Fibroblast of skin of scalp (primary cell): ENCODE measurements at places on chromosomes 3 and 15.

DNA sequence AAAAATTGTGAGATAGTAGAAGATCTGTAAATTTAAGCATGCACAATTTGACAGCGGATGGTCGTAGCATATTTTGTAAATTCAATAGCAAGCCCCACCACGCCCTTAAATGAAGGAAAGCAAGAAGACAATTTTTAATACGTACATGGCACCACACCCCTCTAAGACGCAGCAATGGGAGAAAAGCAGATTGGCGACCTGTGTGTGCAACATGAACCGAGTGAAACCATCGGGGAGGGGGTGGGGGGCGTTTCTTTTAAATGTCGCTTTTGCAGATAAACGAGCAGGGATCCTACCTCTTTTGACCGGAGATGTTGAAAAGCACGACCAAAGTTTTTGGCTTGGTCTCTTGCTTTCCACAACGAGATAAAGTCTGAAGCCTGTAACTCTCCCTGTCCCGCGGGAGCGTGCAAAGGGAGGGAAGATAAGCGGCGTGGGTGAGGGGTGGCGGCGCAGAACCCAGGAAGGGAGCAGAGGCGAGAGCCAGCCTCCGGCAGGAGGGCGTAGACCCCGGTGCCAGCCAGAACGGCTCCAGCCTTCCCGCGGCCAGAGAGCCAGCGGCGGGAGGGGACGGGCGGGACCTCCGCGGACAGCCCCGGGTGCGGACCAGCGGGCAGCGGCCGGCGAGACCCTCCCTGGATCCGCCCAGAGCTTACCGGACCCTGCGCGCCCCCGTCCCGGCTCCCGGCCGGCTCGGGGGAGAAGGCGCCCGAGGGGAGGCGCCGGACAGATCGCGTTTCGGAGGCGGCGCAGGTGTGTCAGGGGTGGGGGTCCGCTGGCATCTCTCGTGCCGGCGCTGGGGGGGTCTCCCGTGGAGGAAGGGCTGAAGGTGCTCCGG, at the start of gene CHL1:
Gene CHL1 (plus strand): TSS at position 453 of the 838 bp plus-strand sequence. CDS start 123,014 bp downstream, outside the sequence.
- DNase-seq, result no peak

- DNase-seq, result no peak
These were observed 8.3 kb downstream of the TMPRSS7 start for GRCh38 chr3:112042842-112043280.

DNA sequence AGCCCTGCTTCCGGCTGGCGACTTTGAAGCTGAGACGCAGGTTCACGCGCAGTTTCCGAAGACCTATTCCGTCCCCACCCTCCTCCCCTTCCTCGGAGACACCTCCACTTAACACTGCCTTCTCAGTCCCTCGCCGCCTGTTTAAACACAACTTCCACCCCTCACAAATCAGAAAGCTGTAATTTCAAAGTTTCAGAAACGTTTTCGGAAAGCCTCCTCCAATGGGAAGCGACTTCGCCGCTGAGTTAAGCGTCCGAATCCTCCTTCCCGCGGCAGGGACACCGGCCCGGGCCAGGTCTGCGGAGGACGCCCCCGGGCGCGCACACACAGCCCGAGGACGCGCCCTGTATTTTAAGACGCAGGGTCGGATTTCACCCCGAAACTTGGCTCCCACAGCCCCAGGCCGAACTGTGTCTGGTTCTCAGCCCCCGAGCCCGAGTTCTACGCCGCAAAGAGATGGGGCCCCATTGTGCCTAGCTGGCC, 559 bp upstream of the LRRN1 start:
- DNase-seq, result no peak

- DNase-seq, result peak; percentile 61
These were observed 194.6 kb downstream of the ADAMTSL3 start for GRCh38 chr15:83848315-83849050.

GRCh38 chr15:23642413-23643044, 5.1 kb downstream of the MAGEL2 start:
- peak; percentile 62 for DNase-seq

- DNase-seq, result no peak
These were observed 104.3 kb upstream of the TSC22D2 start for GRCh38 chr3:150303768-150304167.

GRCh38 chr3:32280262-32280910, 41.9 kb downstream of the CMTM8 start:
- DNase-seq, result no peak

DNA sequence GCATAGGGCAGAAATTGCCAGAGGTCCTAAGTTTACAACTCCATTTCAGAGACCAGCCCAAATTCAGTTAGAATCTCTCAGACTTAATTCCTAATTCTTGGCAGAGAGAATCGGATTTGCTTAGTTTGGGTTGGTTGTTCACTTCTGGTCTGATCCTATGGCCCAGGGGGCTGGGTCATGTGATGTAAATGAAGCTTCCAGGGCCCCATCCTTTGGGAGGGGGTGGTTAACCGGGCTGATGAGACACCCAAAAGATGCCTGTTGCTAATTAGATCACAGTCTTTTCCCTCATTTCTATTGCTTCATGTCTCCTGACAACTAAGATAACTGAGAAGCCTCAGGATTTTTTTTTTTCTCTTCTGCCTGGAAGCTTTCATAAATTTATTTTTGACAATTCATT, 11.1 kb upstream of the ZNF620 start:
- DNase-seq, result no peak

DNA sequence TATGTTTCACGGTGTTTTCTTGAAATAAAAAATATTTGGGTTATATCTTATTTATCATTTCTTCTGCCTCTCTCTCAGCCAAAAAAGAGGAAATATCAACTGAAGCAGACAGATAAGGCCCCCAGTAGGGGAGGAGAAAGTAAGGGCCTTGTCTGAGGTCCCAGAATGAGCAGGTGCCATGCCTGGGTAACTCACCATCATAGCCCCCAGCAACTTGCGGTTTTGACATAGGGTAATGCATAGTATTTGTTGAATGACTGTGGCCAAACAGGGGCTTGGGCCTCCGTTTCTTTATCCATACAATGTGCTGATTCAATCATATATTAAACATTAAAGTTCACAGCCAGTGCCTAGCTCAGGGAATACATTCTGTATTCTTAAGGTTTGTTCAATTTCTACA, 119.6 kb downstream of the ABI3BP start:
- DNase-seq, result no peak

GRCh38 chr3:127751163-127751621, 71.1 kb downstream of the MGLL start:
- no peak for DNase-seq

GRCh38 chr3:76873532-76874242, 166.2 kb upstream of the ROBO2 start:
- no peak for DNase-seq

- DNase-seq, result no peak
These were observed 33.3 kb upstream of the TUBGCP5 start for GRCh38 chr15:23072633-23073032.

DNA sequence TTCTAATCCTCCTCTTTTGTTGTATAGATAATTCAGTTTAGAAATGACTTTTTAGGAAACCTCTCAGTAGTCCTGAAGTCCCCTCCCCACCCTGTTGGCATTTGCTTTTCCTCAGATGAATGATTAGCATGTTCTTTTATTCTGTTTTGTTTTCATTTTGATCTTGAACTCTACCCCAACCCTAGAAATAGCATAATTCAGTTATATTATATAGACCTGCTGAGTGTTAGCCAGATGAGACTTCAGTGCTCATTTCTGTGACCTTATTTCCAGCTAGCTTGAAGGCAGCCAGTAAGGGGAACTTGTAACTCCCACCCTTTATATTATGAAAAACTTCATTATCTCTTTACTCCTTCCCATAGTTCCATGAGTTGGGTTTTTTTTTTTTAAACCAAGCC, 41.2 kb downstream of the SNRK start:
- DNase-seq, result no peak

GRCh38 chr3:53074761-53075742, 29.2 kb upstream of the SFMBT1 start:
- no peak for DNase-seq

- DNase-seq, result peak; percentile 27
These were observed 20.2 kb downstream of the HDAC11 start for GRCh38 chr3:13500133-13500885.

GRCh38 chr3:40768536-40768935, 243.8 kb downstream of the ZNF621 start:
- DNase-seq, result no peak

GRCh38 chr15:65360506-65360905, 17.3 kb downstream of the IGDCC3 start:
- no peak for DNase-seq

DNA sequence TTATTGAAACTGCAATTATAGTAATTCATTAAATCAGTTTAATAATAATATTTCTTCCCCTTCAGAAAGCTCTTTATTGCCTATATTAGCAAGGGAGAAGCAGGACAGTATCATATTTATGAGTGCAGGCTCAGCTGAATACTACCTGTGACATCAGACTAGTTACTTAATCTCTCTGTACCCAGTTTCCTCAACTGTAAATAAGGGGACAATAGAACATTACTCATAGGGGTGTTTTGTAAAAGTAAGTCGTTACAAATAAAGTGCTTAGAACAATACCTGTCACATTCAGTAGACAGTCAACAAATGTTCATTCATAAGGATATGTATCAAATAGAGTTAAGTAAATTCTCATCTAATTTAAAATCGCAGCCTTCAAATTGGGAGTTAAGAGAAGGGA, 12.1 kb upstream of the VPS39 start:
- no peak for DNase-seq

DNA sequence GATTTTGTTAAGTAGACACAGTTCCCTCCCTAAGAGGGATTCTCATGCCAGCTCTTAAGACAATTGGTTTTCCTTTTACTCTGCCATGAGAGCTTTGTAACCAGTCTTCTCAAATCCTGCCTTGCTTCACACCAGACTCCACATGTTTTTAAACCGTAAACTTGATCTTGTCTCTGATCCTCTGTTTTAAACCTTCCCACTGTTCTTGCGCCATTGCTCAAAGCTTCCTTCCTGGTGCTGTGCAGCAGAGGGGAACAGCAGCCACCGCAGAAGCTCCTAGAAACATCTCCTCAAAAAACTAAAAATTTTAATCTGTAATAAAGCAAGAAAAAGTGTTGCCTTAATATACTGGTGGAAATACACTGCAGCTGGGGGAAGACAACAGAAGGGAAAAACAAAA, 154.5 kb upstream of the SATB1 start:
- no peak for DNase-seq

- no peak for DNase-seq
These were observed 13.3 kb upstream of the ANKDD1A start for GRCh38 chr15:64898406-64898805.

DNA sequence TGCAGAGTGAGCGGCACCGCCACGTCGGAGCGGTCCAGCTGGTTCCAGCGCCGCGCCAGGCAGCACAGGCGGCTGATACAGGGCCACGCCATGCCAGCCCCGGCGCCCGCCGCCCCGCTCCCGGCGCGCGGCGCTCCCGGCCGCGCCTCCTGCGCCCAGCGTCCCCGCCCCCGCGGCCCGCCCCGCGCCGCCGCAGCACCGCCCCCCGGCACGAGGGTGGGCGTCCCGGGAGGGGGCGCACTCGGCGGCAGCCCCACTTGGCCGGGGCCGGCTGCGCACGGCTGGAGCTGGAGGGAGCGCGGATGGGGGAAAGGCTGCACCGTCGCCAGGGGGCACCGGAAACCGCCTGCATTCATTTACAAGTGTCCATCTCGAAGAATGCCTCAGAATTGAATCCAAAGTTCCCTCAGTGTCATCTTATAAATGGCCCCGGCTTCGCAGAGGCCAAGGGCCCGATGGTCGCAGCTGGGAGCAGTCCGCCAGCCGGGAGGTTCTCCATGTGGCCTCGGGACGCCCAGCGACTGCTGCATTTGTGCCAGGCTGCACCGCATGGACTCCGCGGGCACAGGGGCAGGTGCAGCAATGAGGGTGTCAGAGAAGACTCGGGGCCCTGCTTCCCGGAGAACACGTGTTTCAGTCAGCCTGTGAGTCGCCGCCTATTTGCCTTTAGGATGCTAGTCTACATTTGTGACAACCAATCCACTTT, at the start of gene MAP6D1:
Gene MAP6D1 (minus strand): TSS at position 122 of the 706 bp plus-strand sequence. CDS start 30 bp downstream, at position 92.
- DNase-seq, result peak; percentile 76

- no peak for DNase-seq
These were observed 125.1 kb downstream of the TJP1 start for GRCh38 chr15:29696950-29697738.

DNA sequence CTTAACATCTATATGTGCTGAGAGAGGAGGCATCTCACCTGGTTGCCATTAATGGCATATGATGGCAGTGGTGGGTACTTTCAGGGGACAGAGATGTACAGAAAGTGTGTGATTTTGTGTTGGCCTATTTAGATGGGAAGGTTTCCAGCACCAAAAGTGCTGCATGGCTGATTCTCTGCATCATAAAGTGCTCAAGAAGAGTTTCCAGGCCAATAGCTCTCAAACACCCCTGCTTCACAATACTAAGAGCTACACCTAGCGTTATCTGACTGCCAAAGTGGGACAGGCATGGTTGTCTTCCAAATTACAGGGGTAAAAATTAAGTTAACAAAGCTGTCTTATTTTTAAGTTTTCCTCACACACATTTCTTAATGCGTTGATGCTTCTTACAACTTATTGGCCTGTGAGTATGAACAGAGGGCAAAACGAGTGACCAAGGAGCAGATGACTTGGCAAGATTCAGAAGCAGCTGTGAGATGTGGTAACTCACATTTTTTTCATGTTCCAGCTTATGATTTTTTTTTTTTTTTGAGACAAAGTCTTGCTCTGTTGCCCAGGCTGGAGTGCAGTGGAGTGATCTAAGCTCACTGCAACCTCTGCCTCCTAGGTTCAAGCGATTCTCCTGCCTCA, 41.4 kb upstream of the VEPH1 start:
- DNase-seq, result no peak

DNA sequence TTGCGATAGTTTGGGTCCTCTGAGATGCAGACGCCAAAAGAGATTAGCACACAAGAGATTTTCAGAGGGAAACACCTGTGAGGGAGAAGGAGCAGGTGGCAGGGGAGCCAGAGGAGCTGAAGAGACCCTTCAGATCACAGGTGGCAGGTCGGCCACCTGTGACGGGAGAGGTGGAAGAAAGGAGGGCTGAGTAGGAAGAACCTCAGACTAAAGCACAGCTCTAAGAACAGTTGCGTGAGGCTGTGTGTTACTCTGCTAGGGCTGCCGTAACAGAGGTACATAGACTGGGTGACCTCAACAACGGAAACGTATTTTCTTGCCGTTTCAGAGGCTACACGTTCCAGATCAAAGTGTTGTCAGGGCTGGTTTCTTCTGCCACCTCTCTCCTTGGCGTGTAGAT, 38.5 kb downstream of the C2CD4A start:
- DNase-seq, result no peak

- peak; percentile 57 for DNase-seq
These were observed 25.0 kb upstream of the BFSP2 start for GRCh38 chr3:133374708-133375402.

- no peak for DNase-seq
These were observed 145.2 kb downstream of the FILIP1L start for GRCh38 chr3:99969136-99969535.

DNA sequence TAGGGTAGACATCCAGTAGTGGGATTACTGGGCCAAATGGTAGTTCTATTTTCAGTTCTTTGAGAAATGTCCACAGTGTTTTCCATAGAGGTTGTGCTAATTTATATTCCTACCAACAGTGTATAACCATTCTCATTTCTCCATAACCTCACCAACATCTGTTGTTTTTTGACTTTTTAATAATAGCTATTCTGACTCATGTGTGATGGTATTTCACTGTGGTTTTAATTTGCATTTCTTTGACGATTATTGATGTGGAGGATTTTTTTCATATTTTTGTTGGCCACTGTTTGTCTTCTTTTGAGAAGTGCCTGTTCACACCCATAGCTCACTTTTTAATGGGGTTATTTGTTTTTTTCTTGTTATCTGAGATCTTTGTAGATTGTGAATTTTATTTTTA, 125.2 kb downstream of the CFAP20DC start:
- peak; percentile 68 for DNase-seq
